ENCODE measurements at places on chromosomes 1 and 21. TPM values are rescaled to one million over a fixed set of nuclear protein-coding genes. Genes with fewer than 3 reads are reported as not detected.
A peak's percentile ranks its signal among the peaks of the same experiment; 100 is the strongest.

DNA sequence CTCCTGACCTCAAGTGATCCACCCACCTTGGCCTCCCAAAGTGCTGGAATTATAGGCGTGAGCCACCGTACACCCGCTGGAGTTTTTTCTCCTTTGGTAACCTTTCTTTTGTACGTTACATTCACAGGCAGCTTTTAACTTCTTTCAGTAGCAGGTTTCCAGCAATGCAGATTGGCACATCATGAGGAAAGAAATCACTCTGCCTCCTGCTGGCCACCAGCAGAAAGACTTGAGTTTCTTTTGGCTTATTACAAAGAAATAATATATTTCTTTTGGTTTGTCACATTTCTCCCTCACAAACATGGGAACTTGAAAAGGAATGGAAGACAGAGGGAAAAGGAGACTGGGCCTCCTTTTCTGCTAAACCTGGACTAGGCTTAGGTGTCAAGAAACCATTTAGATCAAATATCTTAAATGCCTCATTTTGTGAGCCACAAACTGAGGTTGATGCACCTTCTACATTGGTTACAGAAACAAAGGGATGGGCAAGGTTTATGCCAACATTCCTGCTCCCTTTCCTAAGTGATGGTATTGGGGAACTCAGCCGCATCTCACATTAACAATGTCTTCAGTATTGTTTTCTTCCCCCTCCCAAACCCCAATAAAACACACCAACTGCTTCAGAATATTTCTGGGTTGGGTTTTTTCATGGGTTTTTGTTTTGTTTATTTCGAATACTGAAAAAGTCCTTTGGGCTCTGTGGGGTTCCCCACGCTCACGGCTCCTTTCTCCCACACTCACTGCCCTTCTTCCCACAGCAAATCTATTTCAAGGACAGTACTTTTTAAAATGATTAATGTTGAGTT, 7.7 kb downstream of the ENSA start:
- H3K36me3 ChIP-seq, result peaks cover 56% of the 10 kb centered on the region
- peak overlapping the region; percentile 85 for H3K27ac ChIP-seq
- peak; percentile 45 for DNase-seq
- H3K4me1 ChIP-seq, result peaks cover 76% of the 10 kb centered on the region
- no peaks in the 10 kb centered on the region for H3K27me3 ChIP-seq

GRCh38 chr21:44711327-44712202, at the start of gene TSPEAR:
Gene TSPEAR (minus strand): TSS chr21:44711572. CDS start chr21:44711514, 58 bp downstream.
- H3K27ac ChIP-seq, result no peak within 1 kb of the TSS
- H3K4me1 ChIP-seq, result peaks cover 21% of the 10 kb centered on the region
- H3K36me3 ChIP-seq, result no peaks in the 10 kb centered on the region
- no peak within 1 kb of the TSS for H3K4me3 ChIP-seq

The CHD5 gene
- 0.83 TPM for total RNA-seq

GRCh38 chr1:63728611-63729226, 45.1 kb upstream of the ROR1 start:
- DNase-seq, result no peak
- H3K36me3 ChIP-seq, result no peaks in the 10 kb centered on the region
- H3K27me3 ChIP-seq, result peaks cover 8% of the 10 kb centered on the region
- no peak overlapping the region for H3K4me3 ChIP-seq

GRCh38 chr1:226845624-226846023, 24.8 kb upstream of the PSEN2 start:
- no peak overlapping the region for H3K4me3 ChIP-seq
- H3K4me1 ChIP-seq, result peaks cover 9% of the 10 kb centered on the region
- no peak for DNase-seq
- H3K27me3 ChIP-seq, result peaks cover 2% of the 10 kb centered on the region
- peaks cover 1% of the 10 kb centered on the region for H3K36me3 ChIP-seq

The PAQR6 gene
- total RNA-seq, result 5.0 TPM

The CCDC30 gene
- 1.0 TPM for total RNA-seq

The PCP4 gene
- total RNA-seq, result not detected

- no peak overlapping the region for H3K4me3 ChIP-seq
- H3K4me1 ChIP-seq, result no peaks in the 10 kb centered on the region
- no peaks in the 10 kb centered on the region for H3K36me3 ChIP-seq
- no peak overlapping the region for H3K27ac ChIP-seq
- H3K27me3 ChIP-seq, result no peaks in the 10 kb centered on the region
Observed at GRCh38 chr1:189859385-189859977, 618.2 kb downstream of the BRINP3 start.

The SEC16B gene
- not detected for total RNA-seq

- peaks cover under 1% of the 10 kb centered on the region for H3K27me3 ChIP-seq
- DNase-seq, result no peak
- no peaks in the 10 kb centered on the region for H3K4me1 ChIP-seq
- no peak overlapping the region for H3K4me3 ChIP-seq
- H3K36me3 ChIP-seq, result no peaks in the 10 kb centered on the region
Observed at GRCh38 chr1:7672864-7673263, 98.2 kb upstream of the VAMP3 start.

- no peak for DNase-seq
- no peaks in the 10 kb centered on the region for H3K36me3 ChIP-seq
- H3K27ac ChIP-seq, result no peak overlapping the region
Observed at GRCh38 chr1:29851691-29852090, 615.4 kb downstream of the PTPRU start.

The PLOD1 gene
- 37.8 TPM for total RNA-seq

The SH2D5 gene
- total RNA-seq, result 0.15 TPM

- peaks cover 57% of the 10 kb centered on the region for H3K4me1 ChIP-seq
- H3K27ac ChIP-seq, result no peak overlapping the region
- H3K36me3 ChIP-seq, result peaks cover 46% of the 10 kb centered on the region
- no peak for DNase-seq
- no peaks in the 10 kb centered on the region for H3K27me3 ChIP-seq
Observed at GRCh38 chr1:111666828-111667227, 47.2 kb downstream of the RAP1A start.

DNA sequence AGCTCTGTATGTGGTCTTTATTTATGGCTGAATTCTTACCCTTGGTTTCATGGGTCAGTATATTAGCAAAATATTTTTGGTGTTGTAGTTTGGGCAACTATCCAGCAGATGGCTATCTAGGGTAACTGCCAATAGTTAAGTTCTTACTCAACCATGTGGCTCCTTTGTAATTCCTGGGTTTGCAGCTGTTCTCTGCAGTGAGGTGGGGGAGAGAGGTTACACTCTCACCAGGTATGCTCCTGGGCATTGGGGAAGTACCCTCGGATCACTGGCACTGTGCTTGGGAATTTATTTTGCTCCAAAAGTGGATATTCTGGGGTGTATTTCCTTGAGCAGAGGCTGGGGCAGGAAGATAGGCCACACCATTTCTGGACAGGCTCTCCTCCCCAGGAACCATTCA, 436.7 kb upstream of the TMPRSS15 start:
- H3K36me3 ChIP-seq, result no peaks in the 10 kb centered on the region
- no peaks in the 10 kb centered on the region for H3K4me1 ChIP-seq
- no peak overlapping the region for H3K27ac ChIP-seq
- H3K4me3 ChIP-seq, result no peak overlapping the region
- no peak for DNase-seq

GRCh38 chr21:36257657-36258056, 62.3 kb upstream of the MORC3 start:
- H3K27ac ChIP-seq, result no peak overlapping the region
- peaks cover 25% of the 10 kb centered on the region for H3K36me3 ChIP-seq
- no peak overlapping the region for H3K4me3 ChIP-seq
- H3K27me3 ChIP-seq, result no peaks in the 10 kb centered on the region

The FAM177B gene
- total RNA-seq, result not detected

DNA sequence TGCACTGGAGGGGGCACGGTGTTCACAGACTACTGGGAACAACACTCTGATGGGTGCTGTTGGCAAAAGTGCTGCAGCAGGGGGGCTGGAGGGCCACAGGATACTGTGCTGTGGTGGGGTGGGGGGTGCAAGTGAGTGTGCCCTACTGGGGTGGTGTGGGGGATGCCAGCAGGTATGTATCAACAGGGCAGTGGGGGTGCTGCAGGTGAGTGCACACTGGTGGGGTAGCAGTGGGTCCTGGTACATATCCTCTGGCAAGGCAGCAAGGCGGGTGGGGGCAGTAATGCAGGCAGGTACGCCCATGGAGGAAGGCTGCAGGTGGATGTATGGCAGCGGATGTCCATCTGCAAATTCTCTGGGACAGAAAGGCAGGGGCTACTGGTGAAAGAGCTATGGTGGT, 48.8 kb upstream of the CD53 start:
- no peak overlapping the region for H3K27ac ChIP-seq
- H3K4me1 ChIP-seq, result no peaks in the 10 kb centered on the region

DNA sequence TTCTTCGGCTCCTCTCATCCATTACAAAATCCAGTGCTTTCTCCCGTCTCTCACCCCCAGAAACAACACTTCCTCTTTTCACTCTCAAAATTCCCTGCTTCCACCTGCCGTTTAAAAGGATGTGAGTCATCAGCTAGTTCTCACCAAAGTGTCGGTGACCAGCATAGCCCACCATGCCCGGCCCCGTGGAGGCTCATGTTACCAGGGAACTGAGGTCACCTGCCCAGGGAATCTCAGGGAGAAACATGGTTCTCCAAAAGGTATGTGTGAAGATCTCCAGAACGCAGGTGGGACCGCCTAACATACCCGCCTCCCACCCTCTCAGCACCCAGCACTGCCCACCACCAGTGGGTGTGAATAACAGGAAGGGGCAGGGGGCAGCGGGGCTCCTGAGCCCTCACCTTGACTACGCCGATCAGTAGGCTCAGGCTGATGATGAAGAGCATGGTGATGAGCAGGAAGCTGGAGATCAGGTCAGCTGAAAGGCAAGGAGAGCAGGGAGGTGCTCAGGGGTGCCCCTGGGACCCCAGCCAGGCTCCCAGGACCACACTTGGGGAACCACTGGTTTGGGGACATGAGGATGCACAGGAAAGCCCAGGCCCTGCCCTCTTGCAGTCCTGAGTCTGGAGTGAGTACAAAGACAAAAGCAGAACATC, 16.2 kb downstream of the LAPTM5 start:
- peaks cover 86% of the 10 kb centered on the region for H3K4me1 ChIP-seq
- H3K4me3 ChIP-seq, result peak overlapping the region; percentile 5
- DNase-seq, result no peak
- no peaks in the 10 kb centered on the region for H3K27me3 ChIP-seq
- H3K27ac ChIP-seq, result peak overlapping the region; percentile 81
- peaks cover 64% of the 10 kb centered on the region for H3K36me3 ChIP-seq

The HFM1 gene
- not detected for total RNA-seq

DNA sequence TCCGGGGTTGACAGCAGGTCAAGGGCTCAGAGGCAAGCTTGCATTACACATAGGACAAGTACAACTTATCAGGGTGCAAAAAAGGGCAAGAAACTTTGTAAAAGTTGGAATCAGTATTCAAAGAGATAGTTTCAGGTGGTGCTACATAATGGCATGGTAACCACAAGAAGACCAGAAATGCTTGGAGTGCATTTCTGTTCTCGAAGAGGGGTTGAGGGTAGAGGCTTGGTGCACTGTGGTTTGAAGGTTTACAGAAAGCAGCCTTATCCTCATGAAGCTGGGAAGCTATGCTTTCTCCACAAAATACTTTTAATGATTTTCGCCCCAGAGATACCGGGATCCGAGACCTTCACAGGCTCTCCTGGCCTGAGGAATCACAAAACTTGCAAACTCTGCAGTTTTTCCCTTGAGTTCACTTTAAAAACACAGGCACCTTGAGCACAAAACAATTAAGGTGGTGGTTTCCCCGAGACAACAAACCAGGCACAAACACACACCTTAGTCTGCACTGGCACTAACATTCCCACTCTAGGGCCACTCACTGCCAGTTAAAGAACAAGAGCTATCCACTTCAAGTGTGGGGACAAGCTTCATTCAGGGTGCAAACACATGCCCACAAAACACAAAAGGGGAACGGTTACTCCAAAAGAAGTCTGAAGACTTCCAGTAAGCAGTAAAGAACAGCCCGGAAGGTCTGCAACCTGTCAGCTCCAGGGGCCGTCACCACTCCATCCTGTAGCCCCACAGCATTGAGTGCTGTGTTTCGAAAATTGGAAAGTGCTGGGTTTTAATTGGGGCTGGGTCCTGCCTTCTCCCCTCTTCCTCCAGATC, 29.8 kb upstream of the NFIA start:
- peaks cover 63% of the 10 kb centered on the region for H3K27me3 ChIP-seq
- no peak overlapping the region for H3K27ac ChIP-seq
- H3K4me3 ChIP-seq, result peak overlapping the region; percentile 75
- DNase-seq, result no peak
- peaks cover 2% of the 10 kb centered on the region for H3K36me3 ChIP-seq
- peaks cover 41% of the 10 kb centered on the region for H3K4me1 ChIP-seq

GRCh38 chr1:218933513-218933912, 240.2 kb upstream of the LYPLAL1 start:
- H3K4me3 ChIP-seq, result no peak overlapping the region
- H3K27ac ChIP-seq, result no peak overlapping the region
- no peaks in the 10 kb centered on the region for H3K4me1 ChIP-seq
- no peak for DNase-seq

DNA sequence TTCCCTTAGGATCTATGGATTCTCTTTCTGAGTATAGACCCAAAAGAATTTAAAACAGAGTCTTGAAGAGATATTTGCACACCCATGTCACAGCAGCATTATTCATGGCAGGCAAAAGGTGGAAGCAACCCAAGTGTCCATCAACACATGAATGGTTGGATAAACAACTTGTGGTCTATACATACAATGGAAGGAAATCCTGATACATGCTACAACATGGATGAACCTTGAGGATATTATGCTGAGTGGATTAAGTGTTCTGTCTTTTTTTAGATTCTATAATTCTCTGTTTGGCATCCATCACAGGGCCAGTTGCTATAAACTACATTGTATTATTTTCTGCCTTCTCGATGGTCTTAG, 39.8 kb downstream of the PTPN14 start:
- no peaks in the 10 kb centered on the region for H3K36me3 ChIP-seq
- peaks cover 13% of the 10 kb centered on the region for H3K4me1 ChIP-seq
- peaks cover 4% of the 10 kb centered on the region for H3K27me3 ChIP-seq

- H3K27ac ChIP-seq, result no peak overlapping the region
Observed at GRCh38 chr21:27734146-27734545, 767.3 kb upstream of the ADAMTS5 start.

DNA sequence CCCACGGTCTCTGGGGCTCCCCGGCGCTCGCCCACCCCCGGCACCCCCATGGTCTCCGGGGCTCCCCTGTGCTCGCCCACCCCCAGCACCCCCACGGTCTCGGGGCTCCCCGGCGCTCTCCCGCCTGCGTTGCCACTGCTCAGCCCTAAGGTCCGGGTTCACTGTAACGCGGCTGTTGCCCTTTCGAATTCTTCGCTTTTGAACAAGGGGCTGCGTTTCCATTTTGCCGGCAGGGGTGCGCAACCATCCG, 5.2 kb upstream of the FTCD start:
- DNase-seq, result no peak
- no peaks in the 10 kb centered on the region for H3K4me1 ChIP-seq
- no peak overlapping the region for H3K4me3 ChIP-seq
- H3K27ac ChIP-seq, result no peak overlapping the region
- H3K36me3 ChIP-seq, result peaks cover 5% of the 10 kb centered on the region

- H3K4me1 ChIP-seq, result peaks cover 52% of the 10 kb centered on the region
- H3K27me3 ChIP-seq, result no peaks in the 10 kb centered on the region
- peak overlapping the region; percentile 86 for H3K4me3 ChIP-seq
- H3K27ac ChIP-seq, result peak overlapping the region; percentile 94
- no peak for DNase-seq
- H3K36me3 ChIP-seq, result peaks cover 3% of the 10 kb centered on the region
Observed at GRCh38 chr1:2584686-2585317, 1.8 kb upstream of the PRXL2B start.

The NEGR1 gene
- not detected for total RNA-seq

Data from activated T-helper 1 cell treated with anti-CD3 and anti-CD28 coated beads, Interleukin-12 subunit alpha, Interleukin-12 subunit beta, Interleukin-2, Interleukin-4 antibody, amounts not matched to agents 30 ng/mL and 10 ng/mL and 1 ng/mL, durations not matched to agents 14 hours and 24 hours and 36 hours (primary cell).